ENCODE measurements at places on chromosomes 1 and 21.

DNA sequence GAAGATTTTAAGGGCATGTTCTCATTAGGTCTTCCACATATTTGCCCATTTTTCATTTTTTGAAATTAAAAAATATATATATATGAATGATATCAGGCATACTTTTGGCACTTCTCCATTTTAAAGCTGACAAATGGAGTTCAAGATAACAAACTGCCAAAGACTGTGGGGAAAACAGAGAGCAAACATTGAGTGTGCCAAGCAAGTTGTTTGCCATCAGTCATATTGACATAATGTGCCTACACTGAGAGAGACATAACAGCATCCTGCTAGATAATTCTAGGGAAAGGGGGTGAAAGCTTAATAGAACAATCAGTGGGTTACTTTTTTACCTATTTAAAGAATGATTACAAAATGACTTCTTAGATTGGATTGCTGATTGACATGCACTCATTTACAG, 529.4 kb upstream of the CXADR start:
- no peak for DNase-seq

DNA sequence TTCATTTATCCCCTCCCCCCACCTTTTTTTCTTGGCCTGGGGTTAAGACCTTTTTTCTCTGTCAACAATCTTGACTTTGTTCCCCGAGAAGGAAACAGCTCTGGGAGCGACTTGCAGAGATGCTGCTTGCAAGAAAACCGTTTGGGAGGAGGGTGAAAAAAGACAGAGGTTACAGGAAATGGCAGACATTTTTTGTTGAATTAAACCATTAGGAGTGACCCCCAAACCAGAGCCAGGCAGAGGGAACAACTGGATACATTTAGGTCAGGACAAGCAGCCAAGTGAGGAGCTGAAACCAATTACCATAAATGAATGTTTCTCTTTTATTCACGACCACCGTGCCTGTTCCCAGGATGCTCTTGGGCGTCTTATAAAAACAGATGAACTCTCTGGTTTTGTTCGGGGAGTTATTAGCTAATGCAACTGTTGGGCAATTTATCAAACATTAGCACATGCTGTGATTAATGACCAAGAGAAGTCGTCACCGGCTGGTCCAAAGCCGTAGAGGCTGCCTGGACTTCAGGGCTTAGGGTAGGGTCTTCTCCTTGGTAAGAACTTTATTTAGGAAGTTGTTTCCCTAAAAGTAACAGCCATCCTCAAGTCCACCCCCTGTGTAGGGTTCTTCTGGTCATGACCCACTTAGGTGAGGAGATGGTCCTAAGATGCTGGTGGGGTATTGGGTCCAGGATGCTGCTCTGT, 141.0 kb downstream of the FOXD2 start:
- DNase-seq = no peak

DNA sequence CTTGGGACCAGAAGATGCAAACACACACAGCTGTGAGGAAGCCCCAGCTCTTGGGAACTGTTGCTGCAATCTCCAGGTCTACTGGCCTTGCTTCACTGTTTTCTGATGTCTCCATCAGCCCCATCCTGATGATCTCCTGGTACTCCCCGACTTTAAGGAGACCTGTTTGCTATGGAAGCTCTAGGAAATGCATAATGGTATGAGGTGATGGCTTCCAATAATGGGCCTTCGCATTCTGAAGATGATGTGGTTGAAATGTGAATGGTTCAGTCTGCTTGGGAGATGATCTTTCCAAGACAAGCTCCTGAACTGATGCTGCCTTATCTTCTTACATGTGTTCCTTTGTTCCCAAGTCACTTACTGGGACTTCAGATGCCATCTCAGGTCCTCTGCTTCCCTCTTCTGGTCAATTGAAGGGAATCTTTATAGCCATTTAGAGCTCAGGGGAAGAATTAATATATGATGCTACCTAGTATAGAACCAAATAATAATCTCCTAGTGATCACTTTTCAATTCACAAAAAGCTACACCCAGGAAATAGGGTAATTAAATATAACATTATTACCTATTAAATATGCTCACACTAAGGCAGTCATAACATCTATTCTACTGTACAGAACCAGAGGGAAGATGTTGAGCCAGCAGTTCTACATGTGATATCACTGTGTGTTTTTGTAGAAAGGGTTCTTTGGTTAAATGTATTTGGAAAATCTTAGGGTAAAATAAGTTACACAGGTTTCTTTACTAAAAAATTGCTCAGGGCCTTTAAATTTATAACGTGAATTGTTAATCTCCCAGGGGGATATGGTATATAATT, 73.9 kb upstream of the VTCN1 start:
- DNase-seq = no peak

GRCh38 chr1:240672132-240672811, 60.3 kb upstream of the GREM2 start:
- DNase-seq = no peak

DNA sequence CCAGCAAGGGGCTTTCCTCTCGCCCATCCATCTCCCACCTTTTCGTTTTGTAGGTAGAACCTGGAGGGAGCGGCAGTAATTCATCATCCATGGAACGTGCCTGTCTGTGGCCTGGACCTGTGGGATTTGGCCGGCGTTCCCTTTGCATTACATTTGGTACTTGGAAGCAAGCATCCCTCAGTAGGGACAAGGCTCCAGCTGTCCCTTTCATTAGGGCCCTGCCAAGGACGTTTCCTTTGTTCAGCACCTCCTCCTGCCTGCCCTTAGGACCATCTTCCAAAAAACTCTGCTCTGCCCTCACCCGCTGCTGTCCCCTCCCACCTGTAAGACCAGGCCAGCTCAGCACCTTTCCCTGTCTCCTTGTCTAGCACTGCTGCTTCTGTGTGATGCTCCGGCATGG, 62.1 kb downstream of the RYR2 start:
- DNase-seq = no peak

GRCh38 chr1:95325349-95325748, 91.3 kb downstream of the RWDD3 start:
- DNase-seq = no peak

DNA sequence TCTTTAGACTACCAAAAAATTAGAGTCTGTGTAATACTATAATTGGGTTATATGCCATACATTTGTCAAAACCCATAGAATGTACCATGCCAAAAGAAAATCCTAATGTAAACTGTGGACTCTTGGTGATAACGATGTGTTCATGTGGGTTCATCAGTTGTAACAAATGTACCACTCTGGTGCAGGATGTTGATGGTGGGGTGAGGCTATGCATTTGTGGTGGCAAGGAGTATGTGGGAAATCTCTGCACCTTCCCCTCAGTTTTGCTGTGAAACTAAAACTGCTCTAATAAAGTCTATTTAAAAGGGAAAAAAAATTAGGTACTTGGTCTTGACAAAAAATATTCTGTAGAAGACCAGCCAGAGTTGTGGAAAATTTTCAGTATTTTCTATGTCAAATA, 43.4 kb downstream of the INKA2 start:
- no peak for DNase-seq

DNA sequence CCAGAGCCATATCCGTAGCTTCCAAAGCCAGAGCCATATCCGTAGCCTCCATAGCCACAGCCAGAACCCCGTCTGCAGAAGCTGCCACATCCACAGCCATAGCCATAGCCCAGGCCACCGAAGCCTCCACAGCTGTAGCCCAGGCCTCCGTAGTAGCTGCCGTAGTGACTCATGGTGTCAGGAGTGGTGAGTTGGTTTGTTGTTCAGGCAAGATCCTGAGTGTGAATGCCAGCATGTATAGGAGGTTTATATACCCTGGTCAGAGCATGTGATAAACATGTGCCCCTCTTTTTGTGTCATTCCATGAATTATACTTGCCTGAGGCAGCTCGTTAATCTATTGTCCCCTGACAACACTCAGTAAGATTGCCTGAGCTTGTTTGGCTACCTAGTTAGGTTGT, at the start of gene KRTAP19-1:
Gene KRTAP19-1 (minus strand): TSS at position 223 of the 400 bp plus-strand sequence. CDS start 50 bp downstream, at position 173.
- no peak for DNase-seq

DNA sequence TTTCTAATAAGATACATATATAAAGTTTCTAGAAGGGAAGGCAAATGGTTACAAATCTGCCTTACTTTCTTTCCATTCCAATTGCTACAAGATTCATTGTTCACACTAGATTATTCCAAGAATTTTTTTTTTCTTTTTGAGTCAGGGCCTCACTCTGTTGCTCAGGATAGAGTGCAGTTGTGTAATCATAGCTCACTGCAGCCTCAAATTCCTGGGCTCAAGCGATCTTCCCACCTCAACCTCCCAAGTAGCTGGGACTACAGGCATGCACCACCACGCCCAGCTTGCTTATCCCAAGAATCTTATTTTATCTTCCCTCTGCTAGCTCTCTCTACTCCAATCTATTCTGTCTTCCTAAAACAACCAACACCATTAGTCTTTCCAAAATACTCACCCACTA, 81.8 kb downstream of the KIAA0319L start:
- no peak for DNase-seq

DNA sequence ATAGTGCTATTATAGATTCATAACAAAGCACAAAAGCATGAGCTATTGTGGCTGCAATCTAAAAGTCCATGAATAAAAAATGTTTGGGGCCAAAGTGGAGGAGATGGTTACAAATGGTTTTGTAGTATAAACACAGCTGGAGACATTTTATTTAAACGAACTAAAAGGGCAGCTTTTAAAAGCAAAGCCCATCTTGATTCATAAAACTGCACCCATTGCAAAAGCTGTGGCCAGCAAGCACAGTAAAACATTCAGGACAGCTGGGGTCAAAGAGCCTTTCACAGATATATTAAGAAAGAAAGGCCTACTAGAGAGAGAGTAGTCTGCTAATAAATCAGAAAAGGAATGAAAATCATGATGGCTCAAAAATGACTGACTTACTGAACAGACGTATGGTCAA, 520.8 kb downstream of the NUF2 start:
- no peak for DNase-seq

GRCh38 chr1:86380257-86380861, 15.8 kb downstream of the ODF2L start:
- no peak for DNase-seq

GRCh38 chr1:45331436-45332345, 5.0 kb downstream of the HPDL start:
- no peak for DNase-seq

GRCh38 chr1:119288751-119289150, 79.8 kb upstream of the HAO2 start:
- DNase-seq = no peak

GRCh38 chr1:244324176-244324883, 127.4 kb downstream of the ADSS2 start:
- no peak for DNase-seq

- DNase-seq = no peak
These were observed 140.4 kb downstream of the COL24A1 start for GRCh38 chr1:86016076-86016759.

GRCh38 chr1:47104816-47105215, 32.4 kb upstream of the CYP4A22 start:
- no peak for DNase-seq

- no peak for DNase-seq
These were observed 52.1 kb downstream of the SYDE2 start for GRCh38 chr1:85148524-85149250.

GRCh38 chr1:170885551-170885950, 49.8 kb upstream of the MROH9 start:
- DNase-seq = no peak

DNA sequence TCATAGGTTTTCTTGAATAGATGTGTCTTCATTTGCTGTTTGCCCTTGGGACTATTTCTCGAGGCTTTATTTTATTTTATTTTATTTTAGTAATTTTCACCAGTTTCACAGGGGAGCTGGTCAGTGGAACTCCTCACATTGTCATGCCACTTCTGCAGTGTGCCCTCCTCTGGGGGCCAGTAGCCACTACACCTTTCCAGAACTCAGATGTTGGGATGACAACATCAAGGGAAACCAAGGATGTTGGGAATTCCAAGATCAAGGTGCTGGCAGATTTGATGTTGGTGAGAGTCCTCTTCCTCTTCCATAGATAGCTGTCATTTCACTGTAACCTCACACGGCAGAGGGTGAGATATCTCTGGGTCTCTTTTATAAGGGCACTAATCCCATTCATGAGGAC, 35.5 kb downstream of the SLC26A9 start:
- DNase-seq = no peak

- DNase-seq = no peak
These were observed 39.5 kb downstream of the COLGALT2 start for GRCh38 chr1:183998045-183998444.

DNA sequence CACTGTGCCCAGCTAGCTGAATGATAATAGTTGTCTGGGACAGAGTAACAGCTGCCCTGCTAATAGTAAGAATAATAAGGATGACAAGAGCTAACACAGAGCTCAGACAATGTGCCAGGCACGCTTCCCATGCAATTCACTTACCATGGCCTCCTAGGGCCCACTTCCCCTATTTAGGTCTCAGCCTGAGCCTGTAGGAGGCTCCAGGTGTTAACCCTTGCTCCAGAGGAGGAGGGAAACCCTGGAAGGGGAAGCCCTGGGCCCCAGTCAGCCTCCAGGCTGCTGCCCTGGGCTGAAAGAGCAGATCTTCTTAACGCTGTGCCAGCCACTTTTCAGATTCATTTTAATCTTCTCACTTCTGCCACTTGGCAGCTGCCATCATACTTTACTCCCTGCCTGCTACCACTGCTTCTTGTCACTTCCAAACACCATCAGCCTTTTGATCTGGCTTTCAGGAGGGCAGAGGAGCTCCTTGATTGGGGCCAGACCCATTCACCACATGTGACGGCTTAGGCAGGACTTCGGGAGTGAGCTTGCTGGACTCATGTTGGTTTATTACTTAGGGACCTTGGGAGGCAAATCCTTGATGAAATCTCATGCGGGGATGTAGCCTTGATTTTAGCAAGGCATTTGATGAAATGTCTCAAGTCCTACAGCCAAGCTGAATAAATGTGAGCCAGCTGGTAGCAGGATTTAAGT, 66.7 kb upstream of the PARP1 start:
- DNase-seq = no peak

GRCh38 chr21:40466893-40467483, 380.0 kb downstream of the DSCAM start:
- no peak for DNase-seq

DNA sequence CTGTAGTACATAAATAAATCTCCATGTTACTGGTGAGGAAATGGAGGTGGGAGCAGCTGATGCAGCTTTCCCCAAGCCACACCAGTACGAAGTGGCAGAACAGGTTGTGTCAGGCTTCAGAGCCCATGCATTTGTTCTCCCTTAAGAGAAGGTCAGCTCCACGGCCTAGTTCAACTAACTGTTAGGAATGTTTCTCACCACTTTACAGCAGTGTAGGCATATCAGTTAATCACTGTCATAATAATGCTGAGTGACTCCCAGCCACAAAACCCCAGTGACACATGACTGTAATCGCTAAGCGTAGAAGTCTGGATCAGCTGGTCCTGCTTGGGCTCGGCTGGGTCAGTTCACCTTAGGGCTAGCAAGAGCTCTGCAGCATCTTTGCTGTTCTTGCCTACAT, 90.4 kb downstream of the VPS26C start:
- DNase-seq = no peak

DNA sequence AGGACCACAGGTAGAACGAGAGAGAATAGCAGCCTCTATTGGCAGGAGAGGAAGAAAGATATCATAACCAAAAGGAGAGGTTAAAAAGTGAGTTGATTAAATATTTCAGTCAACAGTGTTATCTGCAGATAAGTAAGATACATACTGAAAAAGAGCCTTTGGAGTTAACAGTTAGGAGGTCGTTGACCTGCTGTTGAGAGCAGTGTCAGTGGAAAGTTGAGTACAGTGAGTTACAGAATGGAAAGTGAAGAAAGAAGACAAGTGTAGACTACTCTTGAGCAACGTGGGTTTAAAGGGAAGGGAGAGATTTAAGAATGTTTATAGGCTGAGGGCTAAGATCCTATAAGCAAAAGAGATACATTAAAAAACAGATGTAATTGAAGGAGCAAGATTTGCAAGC, 30.2 kb downstream of the GNAT2 start:
- DNase-seq = no peak

- DNase-seq = peak; percentile 89
These were observed at the start of gene TAGLN2 for GRCh38 chr1:159924791-159925718. Gene TAGLN2, minus strand, starts transcription at chr1:159925507. Its CDS starts 4,998 bp downstream, at chr1:159920509.
